ENCODE measurements at places on chromosomes 16 and 17.

DNA sequence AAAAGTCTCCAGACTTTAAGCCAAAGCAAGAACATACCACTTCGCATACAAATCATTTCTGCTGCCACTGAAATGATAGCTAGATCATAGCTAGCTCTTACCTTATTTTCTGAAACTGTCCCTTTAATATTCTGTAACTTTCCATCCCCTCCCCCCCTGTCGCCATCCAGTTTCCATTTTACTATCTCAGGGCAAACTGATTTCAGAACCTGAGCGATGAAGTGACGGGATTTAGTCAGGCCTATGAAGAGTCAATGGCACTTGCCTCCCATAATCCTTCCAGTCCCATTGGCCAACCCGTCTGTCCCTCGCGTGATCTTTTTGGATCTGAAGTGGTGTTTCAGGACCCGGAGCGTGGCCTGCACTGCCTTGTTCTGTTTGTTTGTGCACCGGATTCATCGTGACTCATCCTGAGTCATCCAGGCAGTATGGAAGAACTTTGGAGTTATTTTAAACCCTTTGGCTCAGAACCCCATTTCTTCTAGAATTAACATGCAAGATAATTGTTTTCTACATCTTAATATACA, 199.8 kb upstream of the CHMP6 start:
- DNase-seq = no peak

GRCh38 chr16:4525634-4526277, 12.8 kb downstream of the CDIP1 start:
- peak; percentile 32 for DNase-seq

DNA sequence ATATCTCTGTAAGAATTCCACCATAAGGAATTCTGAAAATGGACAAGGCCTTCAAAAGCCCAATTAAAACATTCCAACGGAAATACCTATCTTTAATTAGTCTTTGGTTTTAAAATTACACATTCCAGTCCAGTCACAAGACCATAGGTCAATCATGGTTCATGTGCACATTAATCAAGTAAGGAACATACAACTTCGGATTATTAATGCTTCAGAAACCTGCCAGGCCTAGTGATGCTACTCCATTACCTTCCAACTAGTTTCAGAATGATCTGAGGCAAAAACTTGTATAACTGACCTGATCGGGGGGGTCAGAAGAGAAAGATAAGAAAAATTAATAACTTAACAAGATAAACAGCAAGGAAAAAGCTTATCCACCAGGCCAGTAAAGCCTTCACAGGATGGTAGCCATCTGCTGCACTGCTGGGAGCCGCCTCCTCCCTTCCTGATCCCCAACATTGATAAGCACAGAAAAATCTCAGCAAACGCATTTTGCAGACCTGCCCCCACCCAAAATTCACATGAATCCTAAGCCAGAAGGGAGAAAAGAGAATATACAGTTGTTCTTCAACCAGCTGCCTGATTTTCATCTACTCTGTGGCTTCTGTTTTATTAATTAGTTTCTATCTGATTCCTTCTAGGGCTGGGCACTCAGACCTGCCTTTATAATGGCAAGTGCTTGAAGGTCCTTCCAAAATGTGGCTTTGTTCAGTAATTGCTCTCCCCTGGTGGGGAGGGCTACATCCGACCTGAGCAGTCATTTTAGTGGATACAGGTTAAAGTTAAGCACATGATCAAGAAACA, 6.0 kb downstream of the SDR42E1 start:
- peak; percentile 4 for DNase-seq

- no peak for DNase-seq
Measured at GRCh38 chr16:58034128-58034685, 8.7 kb downstream of the MMP15 start.
